COR-L47 (cell line): ENCODE measurements at places on chromosomes 2 and 18.
A peak's percentile ranks its signal among the peaks of the same experiment; 100 is the strongest.

DNA sequence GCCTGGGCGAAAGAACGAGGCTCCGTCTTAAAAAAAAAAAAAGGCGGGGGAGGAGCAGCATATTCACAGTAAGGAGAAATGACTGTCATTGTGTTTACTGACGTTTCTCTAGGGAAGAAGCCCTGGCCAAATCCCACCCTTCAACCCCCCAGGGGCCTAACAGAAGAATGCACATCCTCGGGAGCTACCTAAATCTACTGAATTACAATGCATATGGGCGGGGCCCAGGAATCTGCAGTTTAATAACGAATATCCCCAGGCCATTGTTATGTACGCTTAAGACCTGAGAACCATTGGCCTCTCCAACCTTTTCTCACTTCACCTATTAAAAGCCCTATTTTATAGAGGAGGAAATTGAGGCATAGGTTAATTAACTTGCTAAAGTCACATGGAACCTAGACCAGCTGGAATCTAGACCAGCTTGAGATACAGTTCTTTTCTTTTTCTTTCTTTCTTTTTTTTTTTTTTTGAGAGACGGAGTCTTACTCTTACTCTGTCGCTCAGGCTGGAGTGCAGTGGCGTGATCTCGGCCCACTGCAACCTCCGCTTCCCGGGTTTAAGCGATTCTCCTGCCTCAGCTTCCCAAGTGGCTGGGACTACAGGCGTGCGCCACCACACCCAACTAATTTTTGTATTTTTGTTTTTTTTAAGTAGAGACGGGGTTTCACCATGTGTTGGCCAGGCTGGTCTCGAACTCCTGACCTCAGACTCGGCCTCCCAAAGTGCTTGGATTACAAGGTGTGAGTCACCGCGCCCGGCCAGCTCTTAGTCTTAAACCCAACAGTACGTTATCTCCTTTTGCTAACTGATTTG is 708 bp upstream of the RIF1 start:
- DNase-seq, result no peak

GRCh38 chr18:10939822-10940221 is 209.5 kb downstream of the PIEZO2 start:
- DNase-seq, result no peak

DNA sequence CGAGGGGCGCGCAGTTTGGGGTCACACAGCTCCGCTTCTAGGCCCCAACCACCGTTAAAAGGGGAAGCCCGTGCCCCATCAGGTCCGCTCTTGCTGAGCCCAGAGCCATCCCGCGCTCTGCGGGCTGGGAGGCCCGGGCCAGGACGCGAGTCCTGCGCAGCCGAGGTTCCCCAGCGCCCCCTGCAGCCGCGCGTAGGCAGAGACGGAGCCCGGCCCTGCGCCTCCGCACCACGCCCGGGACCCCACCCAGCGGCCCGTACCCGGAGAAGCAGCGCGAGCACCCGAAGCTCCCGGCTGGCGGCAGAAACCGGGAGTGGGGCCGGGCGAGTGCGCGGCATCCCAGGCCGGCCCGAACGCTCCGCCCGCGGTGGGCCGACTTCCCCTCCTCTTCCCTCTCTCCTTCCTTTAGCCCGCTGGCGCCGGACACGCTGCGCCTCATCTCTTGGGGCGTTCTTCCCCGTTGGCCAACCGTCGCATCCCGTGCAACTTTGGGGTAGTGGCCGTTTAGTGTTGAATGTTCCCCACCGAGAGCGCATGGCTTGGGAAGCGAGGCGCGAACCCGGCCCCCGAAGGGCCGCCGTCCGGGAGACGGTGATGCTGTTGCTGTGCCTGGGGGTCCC is at the start of gene ITGA4:
Gene ITGA4 (plus strand): TSS at position 266 of the 620 bp plus-strand sequence. CDS start 269 bp downstream, at position 535.
- DNase-seq, result no peak

GRCh38 chr2:217106650-217107014 is 246.8 kb upstream of the TNP1 start:
- no peak for DNase-seq

- DNase-seq, result peak; percentile 67
Measured at GRCh38 chr2:5035057-5035488, 657.1 kb upstream of the SOX11 start.

DNA sequence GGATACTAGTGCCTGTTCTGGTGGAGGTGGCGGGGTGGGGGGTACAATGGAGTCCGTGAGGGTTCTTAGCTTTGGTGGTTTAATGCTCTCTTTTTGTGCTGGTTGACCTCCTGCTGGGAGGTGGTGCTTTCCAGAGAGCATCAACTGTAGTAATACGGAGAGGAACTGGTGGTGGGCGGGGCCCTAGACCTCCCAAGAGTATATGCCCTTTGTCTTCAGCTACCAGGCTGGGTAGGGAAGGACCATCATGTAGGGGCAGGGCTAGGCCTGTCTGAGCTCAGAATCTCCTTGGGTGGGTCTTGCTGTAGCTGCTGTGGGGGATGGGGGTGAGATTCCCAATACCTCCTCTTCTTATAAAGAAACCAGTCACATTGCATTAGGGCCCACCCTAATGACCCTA is 27.1 kb downstream of the CAMKMT start:
- no peak for DNase-seq

DNA sequence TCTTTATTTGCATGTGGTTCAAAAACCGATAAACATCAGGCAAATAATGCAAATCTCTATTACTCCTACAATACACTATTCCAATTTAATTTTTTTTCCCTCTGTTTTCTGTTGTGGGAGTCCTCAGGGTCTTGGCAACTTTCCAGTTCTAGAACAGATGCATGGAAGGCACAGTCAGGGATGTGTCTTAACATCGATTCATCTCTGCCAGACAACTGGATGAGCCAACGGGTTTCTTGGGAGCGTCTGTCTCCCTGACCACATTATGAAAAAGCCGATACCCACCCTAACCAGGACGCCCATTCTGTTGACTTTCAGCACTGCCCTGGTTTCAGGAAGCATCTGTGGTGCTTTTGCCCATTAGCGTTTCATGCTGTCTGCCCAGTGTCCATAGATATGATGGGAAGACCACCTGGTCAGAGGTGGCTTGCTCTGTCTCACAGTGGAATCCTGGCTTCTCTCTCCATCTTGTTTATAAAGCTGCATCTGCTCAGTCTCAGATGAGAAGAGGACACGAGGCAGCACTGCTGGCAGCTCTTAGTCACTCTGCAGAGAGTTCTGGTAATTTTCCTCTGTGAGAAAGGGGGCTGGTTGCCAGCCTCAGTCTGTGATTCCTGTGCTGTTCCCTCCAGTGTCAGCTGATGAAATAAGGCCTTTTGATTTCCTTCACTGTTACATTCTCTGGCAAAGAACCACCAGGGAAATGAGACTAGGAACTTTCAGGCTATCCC is 57.9 kb upstream of the KCNE4 start:
- DNase-seq, result peak; percentile 18

- DNase-seq, result no peak
Measured at GRCh38 chr2:138336146-138336545, 165.4 kb upstream of the SPOPL start.

GRCh38 chr2:169546756-169547155 is 26.9 kb downstream of the FASTKD1 start:
- DNase-seq, result no peak
